ENCODE measurements at places on chromosomes 6 and 20.

DNA sequence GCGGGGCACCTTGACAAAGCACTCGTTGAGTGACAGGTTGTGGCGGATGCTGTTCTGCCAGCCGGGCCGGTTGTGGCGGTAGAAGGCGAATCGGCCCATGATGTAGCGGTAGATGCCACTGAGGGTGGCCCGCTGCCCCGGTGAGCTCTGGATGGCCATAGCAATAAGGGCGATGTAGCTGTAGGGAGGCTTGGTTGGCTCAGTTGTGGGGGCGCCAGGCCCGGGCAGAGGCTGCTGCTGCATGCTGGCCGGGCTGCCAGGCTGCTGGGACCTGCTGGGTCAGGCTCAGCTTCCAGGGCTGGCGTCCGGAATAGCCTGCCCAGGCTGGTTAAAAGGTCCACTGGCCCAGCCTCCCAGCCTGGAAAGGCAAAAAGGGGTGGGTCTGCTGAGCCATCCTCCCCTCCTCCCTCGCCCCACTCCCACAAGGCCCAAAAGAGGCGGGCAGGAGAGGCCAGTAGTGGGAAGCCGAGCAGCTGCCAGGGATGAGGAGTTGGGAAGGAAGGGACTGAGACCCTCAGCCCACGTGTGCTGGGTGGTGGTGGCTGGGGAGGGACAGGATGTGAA is at the start of gene FOXS1:
TSS of gene FOXS1 (minus strand) at position 305 of the 564 bp plus-strand sequence. CDS start at position 243, 62 bp downstream.
- DNase-seq, result no peak

GRCh38 chr6:16238057-16238962 is at the start of gene GMPR:
TSS of gene GMPR (plus strand) at chr6:16238587. CDS start at chr6:16238694, 107 bp downstream.
- peak; percentile 80 for DNase-seq

DNA sequence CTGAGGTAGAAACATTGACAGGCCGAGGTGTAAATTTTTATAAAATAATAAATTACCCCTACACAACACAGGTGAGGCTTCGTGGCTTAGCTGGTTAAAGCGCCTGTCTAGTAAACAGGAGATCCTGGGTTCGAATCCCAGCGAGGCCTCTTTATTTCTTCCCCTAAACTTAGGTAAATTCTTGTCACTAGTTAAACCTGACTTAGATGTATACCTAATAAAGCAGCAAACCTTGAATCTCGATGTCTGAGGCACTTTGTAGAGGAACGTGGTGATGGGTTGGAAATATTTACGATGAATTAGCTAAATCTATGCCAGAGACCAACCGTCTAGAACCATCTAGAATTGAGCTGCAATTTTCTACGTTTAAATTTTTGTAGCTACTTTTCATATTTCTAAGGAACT is 185.6 kb downstream of the OR2B2 start:
- DNase-seq, result no peak

DNA sequence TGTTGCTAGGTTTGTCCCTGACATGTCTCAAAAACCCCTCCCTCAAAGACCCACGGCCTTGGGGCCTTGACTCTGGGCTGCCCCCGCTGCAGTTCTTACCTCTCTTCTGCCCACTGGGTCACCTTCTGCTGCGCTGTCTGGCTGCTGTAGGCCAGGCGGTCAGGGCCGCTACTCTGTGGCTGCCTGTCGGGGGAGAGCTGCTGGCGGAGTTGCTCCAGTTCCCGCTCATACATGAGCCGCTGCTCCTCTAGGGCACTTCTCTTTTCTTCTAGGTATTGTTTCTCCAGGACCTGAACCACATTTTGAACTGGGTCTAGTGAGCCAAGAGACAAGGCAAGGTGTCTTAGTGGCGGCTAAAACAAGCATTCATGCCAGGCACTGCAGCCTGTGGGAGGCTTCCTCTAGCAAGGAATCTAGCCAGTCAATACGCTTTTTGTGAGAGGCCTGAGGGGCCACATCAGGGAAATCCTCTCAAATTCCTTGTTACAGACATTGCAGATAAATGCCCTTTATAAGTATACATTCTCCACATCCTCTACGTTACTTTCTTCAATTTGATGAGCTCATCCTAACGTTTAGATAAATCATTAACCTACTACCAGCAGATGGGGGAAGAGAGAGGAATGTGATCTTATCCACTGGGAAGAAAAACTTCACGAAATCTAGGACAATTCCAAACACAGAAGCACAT is 110.3 kb upstream of the NUP153 start:
- DNase-seq, result no peak

DNA sequence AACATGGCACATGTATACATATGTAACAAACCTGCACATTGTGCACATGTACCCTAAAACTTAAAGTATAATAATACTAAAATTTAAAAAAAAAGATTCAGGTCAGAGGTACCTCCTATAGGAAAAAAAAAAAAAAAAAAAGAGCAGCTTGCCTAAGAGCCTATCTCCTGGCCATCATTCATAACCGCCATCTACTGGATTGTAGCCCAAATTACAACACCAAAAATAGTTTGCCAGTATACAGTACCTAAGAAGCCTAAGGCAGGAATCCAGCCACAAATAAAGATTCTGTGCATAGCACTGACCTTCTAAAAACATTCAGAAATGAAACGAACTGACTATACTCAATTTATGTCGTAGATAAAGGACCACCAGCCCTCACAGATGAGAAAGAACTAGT is 438.4 kb upstream of the ADGRB3 start:
- DNase-seq, result no peak

DNA sequence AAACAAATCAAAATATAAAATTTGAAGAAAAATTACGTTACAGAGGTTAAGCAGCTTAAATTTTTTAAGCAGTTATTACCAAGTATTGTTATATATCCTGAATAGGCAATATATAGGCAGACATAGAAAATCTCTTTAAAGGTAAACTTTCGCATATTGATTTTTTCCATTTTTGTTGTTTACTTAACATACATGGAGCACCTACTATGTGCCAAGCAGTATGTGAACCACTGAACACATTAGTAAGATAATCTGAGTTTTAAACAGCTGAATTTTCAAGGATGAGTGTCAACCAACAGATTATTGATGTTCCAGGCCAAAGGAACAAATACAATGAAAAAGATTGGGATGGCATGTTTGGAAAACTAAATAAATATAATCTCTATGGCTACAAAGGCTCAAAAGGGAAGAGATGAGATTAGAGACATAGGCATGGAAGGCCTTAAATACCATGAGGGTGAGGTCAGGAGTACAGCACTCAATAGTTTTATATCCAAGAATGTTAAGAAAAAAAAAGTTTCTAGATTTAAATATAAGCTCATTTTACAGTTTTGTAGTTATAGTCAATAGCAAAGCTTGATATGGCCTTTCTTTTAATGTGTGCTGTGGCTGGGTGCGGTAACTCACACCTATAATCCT is 277.5 kb downstream of the PTPRK start:
- DNase-seq, result no peak

- DNase-seq, result peak; percentile 76
Observed at GRCh38 chr20:35619196-35620095, 3.8 kb downstream of the SPAG4 start.

GRCh38 chr6:26129656-26130055 is 42.4 kb downstream of the HFE start:
- peak; percentile 25 for DNase-seq

DNA sequence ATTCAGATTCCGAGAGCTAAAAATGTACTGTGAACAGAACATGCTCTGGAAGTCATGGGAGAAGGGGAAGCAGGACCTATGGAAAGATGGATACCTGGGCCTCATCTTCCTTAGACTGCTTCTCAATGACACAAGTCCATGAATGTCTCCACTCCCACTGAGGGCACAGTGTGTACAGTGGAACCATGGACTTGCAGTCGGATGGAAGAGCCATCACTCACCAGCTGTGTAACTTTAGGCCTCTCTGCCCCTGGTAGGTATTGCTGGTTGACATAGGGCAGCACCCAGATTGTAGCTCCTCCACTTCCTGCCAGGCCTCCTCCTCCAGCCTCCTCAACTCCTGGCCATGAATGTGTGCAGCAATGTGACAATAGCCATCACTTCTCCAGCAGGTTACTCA is 52.5 kb downstream of the MAFB start:
- DNase-seq, result no peak

GRCh38 chr6:30798494-30798893 is 54.1 kb upstream of the IER3 start:
- DNase-seq, result no peak

GRCh38 chr6:134172706-134173365 is 120.4 kb upstream of the SLC2A12 start:
- no peak for DNase-seq

GRCh38 chr6:142822842-142823241 is 122.1 kb downstream of the HIVEP2 start:
- no peak for DNase-seq

GRCh38 chr20:24828992-24829648 is 119.9 kb upstream of the CST7 start:
- no peak for DNase-seq

DNA sequence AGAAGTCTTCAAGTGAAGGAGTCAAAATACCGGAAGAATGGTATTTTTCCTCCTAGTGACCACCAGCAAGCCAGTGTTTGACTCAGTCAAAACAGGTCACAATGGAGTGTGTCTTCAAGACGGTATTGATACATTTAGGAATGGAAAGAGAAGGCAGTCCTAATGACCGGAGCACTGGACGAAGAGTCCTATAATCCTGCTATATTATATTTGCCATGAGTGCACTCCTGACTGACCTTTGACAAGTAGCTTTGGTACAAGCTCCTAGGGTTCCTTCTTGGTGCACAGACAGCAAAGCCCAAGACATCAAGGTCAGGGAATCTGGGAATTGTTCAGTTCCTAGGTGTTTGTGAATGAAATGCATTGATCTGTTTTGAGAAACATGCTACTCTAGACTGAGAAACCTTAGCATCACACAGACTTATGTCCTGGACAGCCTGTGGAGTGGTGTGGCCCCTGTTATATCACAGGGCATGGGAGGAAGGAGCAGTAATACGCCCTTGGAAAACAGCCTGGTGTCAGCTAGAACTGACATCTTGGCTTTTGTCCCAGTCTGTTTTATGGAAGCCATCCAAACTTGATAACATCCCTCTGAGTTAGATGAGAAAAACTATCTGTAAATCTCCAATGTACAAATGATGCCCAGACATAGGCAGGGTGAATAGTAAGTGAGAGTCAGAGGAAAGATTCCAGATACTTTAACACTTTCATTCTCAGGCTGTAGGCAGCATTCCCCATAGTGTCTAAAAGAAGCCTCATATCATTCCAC is 18.5 kb downstream of the NOX3 start:
- no peak for DNase-seq

GRCh38 chr6:157614026-157614568 is 208.9 kb upstream of the SNX9 start:
- DNase-seq, result no peak

- peak; percentile 15 for DNase-seq
Observed at GRCh38 chr6:130138116-130138908, 84.4 kb downstream of the SAMD3 start.

GRCh38 chr6:5553767-5554166 is 292.5 kb downstream of the FARS2 start:
- DNase-seq, result no peak

GRCh38 chr20:63114693-63115311 is 101.1 kb downstream of the YTHDF1 start:
- no peak for DNase-seq

GRCh38 chr6:28683945-28684538 is 158.4 kb downstream of the GPX5 start:
- peak; percentile 7 for DNase-seq

- no peak for DNase-seq
Observed at GRCh38 chr6:47187893-47188587, 121.7 kb downstream of the TNFRSF21 start.

- DNase-seq, result no peak
Observed at GRCh38 chr6:13367396-13367795, 39.1 kb upstream of the TBC1D7 start.

DNA sequence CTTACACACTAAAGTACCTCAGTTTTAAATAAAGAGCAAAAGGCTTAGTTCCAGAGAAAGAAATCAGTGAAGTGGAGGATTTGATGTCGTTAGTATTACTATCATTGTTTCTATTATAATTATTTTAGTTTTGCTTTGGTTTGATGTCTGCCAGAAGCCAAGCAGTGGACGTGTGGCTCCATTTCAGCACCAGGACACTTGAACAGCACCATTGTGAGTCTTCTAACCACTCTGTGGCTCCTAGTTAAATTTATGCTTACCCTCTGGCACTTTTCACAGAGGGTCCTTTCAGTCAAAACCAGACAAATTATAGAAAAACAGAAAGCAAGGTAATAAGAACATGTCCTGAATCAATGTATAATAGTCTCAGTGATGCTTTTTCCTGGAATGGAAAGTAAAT is 3.4 kb downstream of the COL9A1 start:
- DNase-seq, result no peak

DNA sequence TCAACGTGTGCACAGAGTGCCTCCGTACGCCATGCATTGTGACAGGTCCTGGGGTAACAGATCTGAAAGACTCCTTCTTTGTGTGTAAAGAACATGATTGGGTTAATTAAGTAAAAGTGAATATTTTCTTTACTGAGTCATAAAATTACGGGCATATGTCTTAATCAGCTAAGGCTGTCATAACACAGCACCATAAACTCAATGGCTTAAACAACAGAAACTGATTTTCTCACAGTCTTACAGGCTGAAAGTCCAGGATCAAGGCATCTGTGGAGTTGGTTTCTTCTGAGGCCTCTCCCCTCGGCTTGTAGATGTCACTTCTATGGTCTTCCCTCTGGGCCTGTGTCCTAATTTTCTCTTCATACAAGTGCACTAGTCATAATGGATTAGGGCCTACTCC is 176.9 kb downstream of the MTFR2 start:
- DNase-seq, result no peak

DNA sequence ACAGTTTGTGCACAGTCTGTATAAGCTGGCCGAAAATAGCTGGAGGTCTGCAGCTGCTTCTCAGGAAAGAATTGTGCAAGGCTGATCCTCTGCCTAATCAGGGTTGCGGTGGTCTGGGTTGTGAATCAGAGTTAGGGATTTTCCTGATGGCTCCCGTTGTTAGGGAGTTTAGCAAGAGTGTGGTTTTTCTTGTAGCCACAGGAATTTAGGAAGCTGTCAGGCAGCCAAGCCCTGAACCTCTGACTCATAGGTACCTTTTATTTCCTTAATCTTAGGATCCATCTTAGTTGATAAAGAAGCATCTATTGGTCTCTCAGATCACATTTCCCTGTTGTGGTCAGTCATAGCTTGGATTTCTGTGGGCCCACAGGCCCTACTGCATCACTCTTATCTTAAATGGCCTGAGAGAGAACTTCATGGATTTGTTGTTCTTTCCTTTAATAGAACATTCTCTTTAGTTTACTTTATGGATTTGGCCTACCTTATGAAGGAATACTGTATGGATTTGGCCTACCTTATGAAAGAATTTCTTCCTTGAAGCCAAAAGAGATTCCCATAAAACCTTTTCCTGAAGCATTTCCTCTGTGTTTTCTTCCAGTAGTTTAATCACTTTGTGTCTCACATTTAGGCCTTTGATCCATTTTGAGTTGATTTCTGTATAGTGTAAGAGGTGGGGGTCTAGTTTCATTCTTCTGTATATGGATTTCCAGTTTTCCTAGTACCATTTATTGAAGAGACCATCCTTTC is 10.3 kb downstream of the KIF25 start:
- DNase-seq, result no peak

GRCh38 chr6:158220786-158221442 is 52.8 kb downstream of the GTF2H5 start:
- DNase-seq, result peak; percentile 76

- DNase-seq, result no peak
Observed at GRCh38 chr6:45758787-45759471, 256.7 kb downstream of the CLIC5 start.
